ENCODE measurements at places on chromosomes 5 and 9. TPM values are rescaled to one million over a fixed set of nuclear protein-coding genes. Genes with fewer than 3 reads are reported as not detected.

DNA sequence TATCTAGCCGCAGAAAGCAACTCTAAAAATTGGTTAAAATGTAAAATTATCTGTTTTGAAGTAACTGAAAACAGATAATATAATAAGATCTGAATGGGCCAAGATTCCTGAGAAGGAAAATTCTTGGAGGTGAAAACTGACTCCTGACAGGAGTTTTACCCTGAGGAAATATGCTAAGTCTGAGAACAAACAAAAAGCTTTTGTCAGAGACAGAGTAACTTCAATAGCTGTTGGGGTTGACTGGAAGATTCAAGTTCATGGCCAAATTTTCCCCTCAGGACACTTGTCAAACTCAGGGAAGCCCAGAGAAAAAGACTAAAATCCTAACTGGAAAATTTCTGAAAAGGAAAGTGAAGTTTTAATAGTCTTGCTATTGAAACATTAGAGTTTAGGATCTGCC lies 5.7 kb downstream of the PCDHB4 start:
- DNase-seq, result no peak
- peaks cover 8% of the 10 kb centered on the region for H3K27me3 ChIP-seq
- no peaks in the 10 kb centered on the region for H3K36me3 ChIP-seq
- no peak overlapping the region for H3K27ac ChIP-seq
- no peak overlapping the region for H3K4me3 ChIP-seq
- H3K4me1 ChIP-seq, result no peaks in the 10 kb centered on the region

- no peak overlapping the region for H3K4me3 ChIP-seq
- peak overlapping the region; percentile 85 for H3K27ac ChIP-seq
- H3K36me3 ChIP-seq, result peaks cover 31% of the 10 kb centered on the region
- no peak for DNase-seq
- no peaks in the 10 kb centered on the region for H3K27me3 ChIP-seq
These were observed 4.4 kb downstream of the RIMOC1 start for GRCh38 chr5:41908374-41909079.

DNA sequence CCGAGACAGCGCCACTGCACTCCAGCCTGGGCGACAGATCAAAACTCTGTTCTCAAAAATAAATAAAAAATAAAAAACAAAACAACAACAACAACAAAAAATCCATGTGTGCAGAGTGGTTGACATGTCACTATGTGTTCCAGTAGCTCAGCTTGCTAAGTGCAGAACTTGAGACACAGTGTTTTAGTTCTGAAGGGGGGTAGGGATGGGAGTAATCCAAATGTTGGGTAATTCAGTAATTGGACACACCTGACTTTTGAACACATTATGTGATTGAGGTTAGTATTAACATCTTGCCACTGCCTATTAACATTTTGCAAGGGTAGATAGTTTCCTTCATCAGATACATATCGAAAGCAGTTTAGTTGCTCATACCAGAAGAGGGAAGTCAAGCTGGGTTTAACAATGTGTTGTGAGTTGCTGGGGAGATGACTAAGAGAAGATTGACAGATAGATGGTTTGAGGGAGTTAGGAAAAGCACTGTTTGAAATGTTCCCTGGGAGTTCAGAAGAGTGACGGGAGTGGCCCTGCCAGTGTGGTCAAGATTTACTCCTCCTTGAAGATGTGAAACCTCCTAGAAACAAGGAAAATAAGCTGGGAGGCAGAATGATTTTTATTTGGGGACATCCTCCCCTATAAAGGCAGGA lies 928 bp downstream of the HACD4 start:
- peak; percentile 27 for DNase-seq
- no peak overlapping the region for H3K27ac ChIP-seq
- H3K36me3 ChIP-seq, result no peaks in the 10 kb centered on the region
- no peak overlapping the region for H3K4me3 ChIP-seq
- no peaks in the 10 kb centered on the region for H3K27me3 ChIP-seq

Gene FAXDC2
- not detected for total RNA-seq

Gene CCDC152
- total RNA-seq, result 10.5 TPM

- peaks cover 9% of the 10 kb centered on the region for H3K4me1 ChIP-seq
- H3K27me3 ChIP-seq, result no peaks in the 10 kb centered on the region
- H3K4me3 ChIP-seq, result no peak overlapping the region
- no peak for DNase-seq
- peaks cover 2% of the 10 kb centered on the region for H3K36me3 ChIP-seq
These were observed 95.6 kb downstream of the ARSB start for GRCh38 chr5:78889369-78890140.

DNA sequence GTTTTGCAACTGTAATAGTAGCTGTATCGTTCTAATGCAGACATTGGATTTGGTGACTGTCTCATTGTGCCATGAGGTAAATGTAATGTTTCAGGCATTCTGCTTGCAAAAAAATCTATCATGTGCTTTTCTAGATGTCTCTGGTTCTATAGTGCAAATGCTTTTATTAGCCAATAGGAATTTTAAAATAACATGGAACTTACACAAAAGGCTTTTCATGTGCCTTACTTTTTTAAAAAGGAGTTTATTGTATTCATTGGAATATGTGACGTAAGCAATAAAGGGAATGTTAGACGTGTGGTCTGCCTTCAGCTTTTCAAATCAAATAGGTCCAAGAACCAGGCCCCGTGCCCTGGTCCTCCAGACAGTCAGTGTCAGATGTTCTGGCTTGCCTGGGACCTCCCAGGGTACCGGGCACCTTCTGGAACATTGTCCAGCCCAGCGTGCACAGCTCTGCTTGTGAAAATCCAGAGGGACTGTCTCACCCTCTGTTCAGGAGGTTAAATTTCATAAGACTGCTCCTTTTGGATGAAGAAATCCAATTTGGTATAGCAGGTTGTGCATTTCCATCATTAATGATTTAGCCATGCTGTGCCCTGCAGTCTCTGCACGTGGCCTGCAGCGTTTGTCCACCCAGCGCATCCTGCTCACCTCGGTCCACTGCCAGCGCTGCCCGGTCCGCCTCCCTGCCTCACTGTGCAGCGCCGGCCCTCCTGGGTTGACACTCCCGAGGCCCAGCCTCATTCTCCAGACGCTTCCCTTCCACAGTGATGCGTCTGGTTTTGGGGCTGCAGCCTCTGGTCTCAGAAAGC lies 6.6 kb upstream of the AHRR start:
- no peaks in the 10 kb centered on the region for H3K36me3 ChIP-seq
- H3K4me3 ChIP-seq, result no peak overlapping the region
- H3K4me1 ChIP-seq, result no peaks in the 10 kb centered on the region
- no peak overlapping the region for H3K27ac ChIP-seq
- peaks cover 6% of the 10 kb centered on the region for H3K27me3 ChIP-seq
- DNase-seq, result no peak

- no peak overlapping the region for H3K27ac ChIP-seq
- no peaks in the 10 kb centered on the region for H3K36me3 ChIP-seq
- H3K27me3 ChIP-seq, result peaks cover 32% of the 10 kb centered on the region
- no peaks in the 10 kb centered on the region for H3K4me1 ChIP-seq
- no peak for DNase-seq
These were observed 30.8 kb upstream of the UNC5A start for GRCh38 chr5:176779537-176779936.

GRCh38 chr5:72587661-72588308 lies 80.6 kb upstream of the ZNF366 start:
- no peaks in the 10 kb centered on the region for H3K36me3 ChIP-seq
- no peak for DNase-seq
- H3K27me3 ChIP-seq, result peaks cover 29% of the 10 kb centered on the region
- H3K4me3 ChIP-seq, result no peak overlapping the region
- H3K27ac ChIP-seq, result no peak overlapping the region

GRCh38 chr9:126611592-126612325 lies 2.0 kb upstream of the LMX1B start:
- H3K4me3 ChIP-seq, result peak overlapping the region; percentile 32
- H3K27ac ChIP-seq, result no peak overlapping the region
- no peaks in the 10 kb centered on the region for H3K36me3 ChIP-seq
- DNase-seq, result peak; percentile 86
- H3K27me3 ChIP-seq, result peaks cover 78% of the 10 kb centered on the region

All from activated T-cell treated with anti-CD3 and anti-CD28 coated beads, Interleukin-2, amount 50 U/mL, for 72 hours (primary cell).